Large intestine (tissue), 12 donors: ENCODE measurements at places on chromosomes 6 and 20.
A peak's percentile ranks its signal among the peaks of the same experiment; 100 is the strongest.

GRCh38 chr6:52317841-52318581 is 33.5 kb upstream of the MCM3 start:
- DNase-seq = peak; percentile 83
- H3K4me1 ChIP-seq = peaks cover 24% of the 10 kb centered on the region
- no peaks in the 10 kb centered on the region for H3K27me3 ChIP-seq
- H3K4me3 ChIP-seq = no peak overlapping the region
- H3K36me3 ChIP-seq = no peaks in the 10 kb centered on the region

DNA sequence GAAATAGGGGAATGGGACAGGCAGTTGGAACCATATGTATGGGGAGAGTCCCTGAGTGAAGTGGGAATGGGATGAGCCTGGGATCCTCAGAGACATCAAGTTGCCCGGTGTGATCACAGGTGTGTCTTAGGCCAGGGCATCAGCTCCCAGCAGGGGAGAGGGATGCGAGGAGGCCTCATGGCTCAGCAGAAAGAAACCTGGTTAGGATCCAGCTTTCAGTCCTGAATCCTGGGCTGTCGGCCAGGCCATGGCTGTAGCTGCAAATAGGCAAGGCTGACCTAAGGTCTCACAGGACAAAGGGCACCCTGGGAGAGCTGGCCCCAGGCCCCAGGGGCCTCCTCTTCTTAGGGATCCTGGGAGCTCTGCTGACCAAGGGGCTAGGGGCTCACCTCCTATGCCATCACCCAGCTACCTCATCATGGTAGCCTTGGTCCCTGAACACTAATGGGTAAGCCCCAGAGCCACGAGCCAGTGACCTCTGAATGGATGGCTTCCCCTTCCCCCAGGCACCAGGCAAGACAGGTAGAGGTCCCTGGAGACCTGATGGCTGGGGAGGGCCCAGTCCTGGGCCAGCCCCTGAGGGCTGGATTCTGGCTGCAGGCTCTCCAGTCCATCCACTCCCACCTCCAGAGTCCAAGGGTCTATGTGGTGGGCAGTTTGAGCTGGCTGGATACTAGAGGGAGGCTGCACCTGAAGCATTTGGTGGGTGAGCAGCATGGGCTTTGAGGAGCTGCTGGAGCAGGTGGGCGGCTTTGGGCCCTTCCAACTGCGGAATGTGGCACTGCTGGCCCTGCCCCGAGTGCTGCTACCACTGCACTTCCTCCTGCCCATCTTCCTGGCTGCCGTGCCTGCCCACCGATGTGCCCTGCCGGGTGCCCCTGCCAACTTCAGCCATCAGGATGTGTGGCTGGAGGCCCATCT is at the start of gene SLC22A7:
TSS of gene SLC22A7 (plus strand) at position 617 of the 921 bp plus-strand sequence. CDS start at position 716, 99 bp downstream.
- no peaks in the 10 kb centered on the region for H3K27me3 ChIP-seq
- H3K4me1 ChIP-seq = peaks cover 22% of the 10 kb centered on the region
- no peak within 1 kb of the TSS for H3K4me3 ChIP-seq
- peak; percentile 48 for DNase-seq

DNA sequence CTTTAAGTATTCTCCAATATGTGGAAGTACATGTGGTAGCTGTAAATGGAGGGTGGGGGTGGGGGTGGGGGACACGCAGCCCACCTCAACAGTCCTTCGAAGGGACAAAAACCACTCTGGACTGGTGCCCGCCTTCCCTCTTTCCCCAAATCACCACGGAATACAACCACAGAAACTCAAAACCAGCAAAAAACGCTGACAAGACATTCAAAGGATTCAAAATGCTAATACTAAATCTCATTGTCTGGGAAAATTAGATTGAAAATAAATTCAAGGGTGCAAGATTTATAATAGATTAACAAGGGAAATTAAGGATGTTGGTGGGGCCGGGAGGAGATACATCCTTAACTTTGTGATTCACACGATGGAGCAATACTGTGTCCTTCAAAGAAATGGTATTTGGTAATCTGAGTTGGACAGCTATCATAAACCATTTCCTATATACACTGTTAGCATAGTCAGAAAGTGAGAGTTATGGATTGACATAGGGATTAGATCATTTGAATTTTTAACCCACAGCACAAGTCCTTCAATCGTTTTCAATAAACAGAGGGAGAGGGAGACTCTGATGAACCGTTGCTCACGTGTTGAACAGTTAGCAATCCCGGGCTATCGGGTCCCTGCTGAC is 766 bp upstream of the TBC1D22B start:
- no peak for DNase-seq
- no peaks in the 10 kb centered on the region for H3K36me3 ChIP-seq
- H3K27me3 ChIP-seq = no peaks in the 10 kb centered on the region
- H3K4me3 ChIP-seq = peak overlapping the region; percentile 81

DNA sequence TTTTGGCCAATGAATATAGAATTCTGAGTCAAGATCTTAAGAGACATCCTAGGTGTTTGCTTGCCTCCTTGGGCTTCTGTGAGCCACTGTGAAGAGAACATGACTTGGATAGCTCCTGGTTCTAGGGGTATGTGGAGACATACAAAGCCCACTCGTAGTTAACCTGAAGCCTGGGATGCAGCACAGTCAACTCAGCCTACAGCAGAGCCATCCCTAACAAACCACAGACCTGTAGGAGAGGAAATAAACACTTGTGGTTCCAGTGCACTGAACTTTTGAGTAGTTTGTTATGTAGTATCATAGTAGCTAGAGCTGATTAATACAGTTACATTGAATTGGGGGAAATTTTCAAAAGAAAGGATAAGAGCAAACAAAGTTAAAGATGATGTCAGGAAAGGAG is 474.4 kb upstream of the HSF2 start:
- H3K27me3 ChIP-seq = no peaks in the 10 kb centered on the region
- no peak overlapping the region for H3K27ac ChIP-seq
- H3K36me3 ChIP-seq = no peaks in the 10 kb centered on the region
